Activated naive CD8-positive, alpha-beta T cell treated with anti-CD3 and anti-CD28 coated beads, Interleukin-2, amount 50 U/mL, for 16 hours (primary cell): ENCODE measurements at places on chromosomes 3 and 15.

DNA sequence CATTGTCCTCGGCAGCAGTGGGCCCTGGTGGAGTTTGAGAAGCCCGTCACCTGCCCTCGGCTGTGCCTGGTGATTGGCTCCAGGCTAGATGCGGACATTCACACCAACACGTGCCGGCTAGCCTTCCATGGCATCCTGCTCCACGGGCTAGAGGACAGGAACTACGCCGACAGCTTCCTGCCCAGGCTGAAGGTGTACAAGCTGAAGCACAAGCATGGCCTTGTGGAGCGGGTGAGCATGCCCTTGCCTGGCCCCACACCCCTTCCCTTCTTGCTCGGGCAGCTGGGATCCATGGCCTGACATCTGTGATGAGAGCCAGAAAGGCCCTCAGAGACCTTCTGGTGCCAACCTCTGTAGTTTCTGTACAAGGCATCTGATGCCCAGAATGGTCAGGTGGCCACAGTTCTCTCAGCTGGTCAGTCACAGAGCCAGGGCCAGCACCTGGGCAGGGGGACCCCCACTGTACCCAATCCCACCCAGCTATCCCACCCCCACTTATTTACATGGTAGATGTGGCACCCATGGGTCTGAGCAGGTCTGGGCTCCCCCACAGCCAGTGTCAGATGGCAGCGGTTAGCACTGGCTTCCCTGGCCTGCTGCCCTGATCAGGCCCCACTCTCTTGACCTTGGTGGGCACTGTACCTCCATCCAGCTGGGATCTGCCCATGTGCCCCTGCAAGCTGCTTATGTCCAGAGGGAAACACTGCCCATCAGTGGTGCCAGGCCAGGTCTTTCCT lies 124.9 kb downstream of the DNAJB8 start:
- no peak for DNase-seq

DNA sequence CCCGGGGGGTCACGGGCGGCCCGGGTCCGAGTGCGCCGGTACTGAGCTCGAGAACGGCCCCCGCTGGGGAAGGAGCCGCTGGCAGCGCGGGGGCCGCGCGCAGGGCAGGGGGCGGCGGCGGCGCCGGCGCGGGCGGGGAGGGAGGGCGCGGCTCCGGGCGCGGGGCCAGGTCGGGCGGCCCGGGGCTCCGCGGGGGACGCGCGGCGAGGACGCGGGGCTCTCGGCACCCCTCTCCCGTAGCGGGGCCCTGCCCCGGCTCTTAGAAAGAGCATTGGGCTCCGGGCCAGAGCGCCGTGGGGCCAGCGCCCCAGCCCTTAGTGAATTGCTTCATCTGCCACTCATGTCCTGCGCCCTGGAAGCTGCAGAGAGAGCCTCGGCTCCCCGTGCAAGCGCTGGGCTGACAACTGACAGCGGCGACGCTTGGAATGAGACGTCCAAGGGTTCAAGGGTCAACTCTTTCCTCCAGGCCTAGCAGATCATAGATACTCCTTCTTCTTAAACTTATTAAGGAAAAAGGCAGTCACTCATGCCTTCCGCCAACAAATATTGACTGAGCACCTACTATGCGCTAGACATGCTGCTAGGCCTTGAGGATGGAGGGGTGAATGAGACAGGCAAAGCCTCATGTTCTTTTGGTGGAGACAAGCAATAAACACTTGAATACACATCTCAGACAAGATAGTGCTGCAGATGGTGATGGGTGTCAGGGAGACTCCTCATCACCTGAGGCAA lies 140.8 kb downstream of the SMAD6 start:
- DNase-seq = no peak

DNA sequence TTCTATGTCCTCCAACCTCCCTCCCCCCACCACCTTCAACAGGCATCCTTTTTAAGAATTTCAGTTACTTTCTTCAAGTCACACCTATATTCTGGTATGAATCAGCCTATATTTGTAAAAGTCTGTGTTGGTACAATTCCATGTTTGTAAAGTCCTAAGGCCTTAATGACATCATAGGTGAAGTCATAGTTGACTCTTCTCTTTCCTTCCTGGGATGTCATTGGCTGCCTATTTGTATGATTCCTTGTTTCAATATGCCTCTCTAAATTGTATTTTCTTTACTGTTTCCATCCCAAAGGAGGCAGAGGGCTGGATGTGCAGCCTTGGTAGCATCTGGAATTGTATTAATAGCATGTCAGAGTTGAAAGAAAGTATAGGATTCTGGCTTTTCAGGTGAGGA lies 56.5 kb downstream of the ADAMTSL3 start:
- no peak for DNase-seq

- no peak for DNase-seq
Measured at GRCh38 chr3:74801924-74802323, 187.5 kb upstream of the CNTN3 start.

- no peak for DNase-seq
Measured at GRCh38 chr15:88803241-88803919, at the start of gene ACAN. Gene ACAN, plus strand, starts transcription at chr15:88803436. Its CDS starts 32,771 bp downstream, at chr15:88836207.

GRCh38 chr3:151562891-151563290 lies 102.0 kb upstream of the IGSF10 start:
- DNase-seq = no peak

- no peak for DNase-seq
Measured at GRCh38 chr3:23712656-23713559, 92.8 kb upstream of the UBE2E1 start.

DNA sequence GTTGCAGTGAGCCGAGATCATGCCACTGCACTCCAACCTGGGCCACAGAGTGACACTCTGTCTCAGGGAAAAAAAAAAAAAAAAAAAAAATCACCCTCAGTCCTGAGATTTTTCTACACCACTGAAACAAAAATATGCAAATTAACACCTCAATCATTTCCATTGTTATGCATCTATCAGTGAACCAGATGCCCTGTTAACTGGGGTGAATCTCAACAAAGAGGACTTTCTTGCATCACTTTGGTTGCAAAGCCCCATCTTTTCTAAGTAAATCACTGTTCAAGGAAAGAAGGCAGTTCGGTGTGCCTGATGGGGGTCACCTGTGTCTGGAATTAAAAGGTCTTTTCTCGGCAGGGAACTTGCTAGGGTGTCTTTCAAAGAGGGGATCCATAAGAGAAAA lies 421.6 kb downstream of the EPHB1 start:
- DNase-seq = no peak

DNA sequence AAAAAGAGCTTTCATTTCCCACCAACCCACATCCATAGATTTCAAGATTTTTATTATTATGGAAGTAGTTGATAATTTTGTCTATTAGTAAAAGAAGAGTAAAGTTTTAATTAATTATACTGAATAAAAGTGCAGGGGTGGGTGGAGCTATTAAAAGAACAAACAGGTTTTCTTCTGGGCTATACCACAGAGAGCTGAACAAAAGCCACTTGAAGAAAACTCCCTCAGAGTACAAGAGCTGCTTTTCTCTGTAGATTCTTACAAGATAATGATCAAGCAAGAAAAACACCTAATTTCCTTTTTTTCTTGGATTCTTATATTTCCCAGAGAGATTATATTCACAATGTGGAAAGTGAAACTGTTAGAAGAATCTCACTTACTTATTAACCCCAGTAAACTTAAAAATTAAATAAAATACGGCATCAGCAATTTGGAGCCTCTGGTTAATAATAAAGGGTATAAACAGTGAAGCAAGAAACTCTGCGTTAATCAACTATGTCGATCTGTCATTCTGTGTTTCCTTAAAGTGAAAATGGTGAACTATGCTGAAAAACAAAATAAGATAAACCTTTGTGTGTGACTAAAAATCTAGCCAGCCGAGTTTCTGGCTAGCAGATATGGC lies 84.9 kb downstream of the THBS1 start:
- DNase-seq = no peak

DNA sequence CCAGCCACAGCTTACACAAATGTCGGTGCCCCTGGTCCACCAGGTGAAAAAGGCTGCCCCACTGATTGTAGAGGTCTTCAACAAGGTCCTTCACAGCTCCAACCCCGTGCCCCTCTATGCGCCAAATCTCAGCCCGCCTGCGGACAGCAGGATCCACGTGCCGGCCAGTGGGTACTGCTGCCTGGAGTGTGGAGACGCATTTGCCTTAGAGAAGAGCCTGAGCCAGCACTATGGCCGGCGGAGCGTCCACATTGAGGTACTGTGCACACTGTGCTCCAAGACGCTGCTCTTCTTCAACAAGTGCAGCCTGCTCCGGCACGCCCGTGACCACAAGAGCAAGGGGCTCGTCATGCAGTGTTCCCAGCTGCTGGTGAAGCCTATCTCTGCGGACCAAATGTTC lies 32.9 kb upstream of the ALPK3 start:
- DNase-seq = no peak

DNA sequence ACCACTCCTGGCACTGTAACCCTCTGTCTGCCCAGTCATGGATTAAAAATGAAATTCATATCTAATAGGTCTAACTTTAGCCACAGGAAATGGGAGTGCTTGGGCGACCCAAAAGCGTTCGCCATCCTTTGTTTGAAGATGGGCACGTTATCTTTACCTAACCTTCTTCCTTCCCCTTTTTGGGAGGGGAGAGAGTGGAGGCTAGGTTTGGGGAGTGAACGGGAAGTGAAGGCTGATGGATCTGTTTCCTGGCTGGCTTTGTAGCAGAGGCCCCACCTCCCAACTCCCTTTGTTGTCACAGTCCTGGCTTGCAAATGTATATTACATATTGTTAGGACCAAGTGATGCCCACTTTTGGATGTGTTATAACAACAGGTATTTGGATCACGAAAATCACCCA lies 98.1 kb upstream of the ARHGEF3 start:
- DNase-seq = no peak

- no peak for DNase-seq
Measured at GRCh38 chr3:128222796-128223385, 69.6 kb downstream of the EEFSEC start.

GRCh38 chr3:58408906-58409305 lies 24.7 kb downstream of the PDHB start:
- DNase-seq = no peak

GRCh38 chr3:56355570-56356185 lies 112.6 kb downstream of the ERC2 start:
- no peak for DNase-seq

- DNase-seq = no peak
Measured at GRCh38 chr3:44890852-44891251, 16.4 kb downstream of the TGM4 start.

GRCh38 chr3:170553788-170554757 lies 31.8 kb downstream of the SLC7A14 start:
- DNase-seq = no peak

DNA sequence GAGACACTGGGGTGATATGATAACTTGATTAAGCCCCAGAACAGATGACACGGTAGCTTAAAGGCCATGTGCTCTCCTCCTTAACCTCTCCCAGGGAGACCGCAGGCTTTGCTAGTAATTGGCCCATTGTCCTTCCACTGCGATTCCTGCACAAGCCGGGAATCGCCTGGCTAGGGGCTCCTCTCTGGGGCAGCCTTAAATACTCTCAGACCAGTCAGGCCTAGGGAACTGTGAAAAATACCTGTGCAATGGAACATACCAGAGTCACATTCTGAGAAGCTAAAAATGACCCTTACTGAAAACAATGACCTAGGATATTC lies 56.3 kb downstream of the CPN2 start:
- DNase-seq = no peak

- no peak for DNase-seq
Measured at GRCh38 chr15:80247320-80247719, 4.7 kb downstream of the CTXND1 start.

- no peak for DNase-seq
Measured at GRCh38 chr3:52896151-52896550, 1.2 kb downstream of the STIMATE start.

DNA sequence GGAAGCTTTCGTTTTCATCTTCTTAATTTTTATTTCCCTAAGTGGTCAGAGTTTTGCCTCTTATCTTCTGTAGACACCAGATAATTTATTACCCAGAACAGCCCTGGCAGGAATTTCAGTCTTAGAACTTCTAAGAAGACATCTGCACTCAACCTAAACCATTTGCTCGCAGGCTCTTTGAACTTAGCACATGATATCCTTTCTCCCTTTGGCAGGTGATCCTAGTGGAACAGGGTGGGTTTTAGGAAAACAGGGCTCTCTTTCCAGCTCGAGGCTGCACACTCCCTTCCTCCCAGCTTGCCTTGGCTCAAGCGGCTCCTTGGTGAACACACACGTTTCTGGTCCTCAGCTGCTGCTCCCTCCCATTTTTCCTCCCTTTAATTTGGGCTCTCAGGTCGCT lies 116.5 kb downstream of the THSD4 start:
- no peak for DNase-seq

DNA sequence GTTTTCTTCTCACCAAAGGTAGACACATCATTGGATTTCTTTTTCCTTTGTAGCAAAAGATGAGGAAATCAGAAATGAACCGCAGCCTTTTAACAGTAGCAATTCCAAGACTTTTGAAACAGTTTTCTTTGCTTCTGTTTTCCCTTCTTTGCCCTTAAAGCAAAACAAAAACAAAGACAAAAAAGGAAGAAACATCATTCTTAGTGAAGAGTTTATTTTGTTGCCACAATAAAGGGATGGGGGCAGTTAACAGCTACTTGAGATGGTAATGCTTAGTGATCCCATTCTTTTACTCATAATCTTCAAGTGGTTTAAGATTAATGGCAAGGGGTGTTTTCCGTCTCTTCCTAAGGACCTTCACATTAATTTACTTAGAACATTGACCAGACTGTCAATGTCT lies 218.8 kb downstream of the MEIS2 start:
- DNase-seq = no peak

GRCh38 chr3:108381529-108382140 lies 85.3 kb downstream of the HHLA2 start:
- no peak for DNase-seq

- no peak for DNase-seq
Measured at GRCh38 chr15:61871926-61872522, 188.2 kb downstream of the VPS13C start.

- DNase-seq = no peak
Measured at GRCh38 chr3:77039606-77040171, at the start of gene ROBO2. Gene ROBO2, plus strand, starts transcription at chr3:77040099. Its CDS starts 687 bp downstream, at chr3:77040786.

GRCh38 chr3:64814351-64814750 lies 126.6 kb upstream of the ADAMTS9 start:
- DNase-seq = no peak

DNA sequence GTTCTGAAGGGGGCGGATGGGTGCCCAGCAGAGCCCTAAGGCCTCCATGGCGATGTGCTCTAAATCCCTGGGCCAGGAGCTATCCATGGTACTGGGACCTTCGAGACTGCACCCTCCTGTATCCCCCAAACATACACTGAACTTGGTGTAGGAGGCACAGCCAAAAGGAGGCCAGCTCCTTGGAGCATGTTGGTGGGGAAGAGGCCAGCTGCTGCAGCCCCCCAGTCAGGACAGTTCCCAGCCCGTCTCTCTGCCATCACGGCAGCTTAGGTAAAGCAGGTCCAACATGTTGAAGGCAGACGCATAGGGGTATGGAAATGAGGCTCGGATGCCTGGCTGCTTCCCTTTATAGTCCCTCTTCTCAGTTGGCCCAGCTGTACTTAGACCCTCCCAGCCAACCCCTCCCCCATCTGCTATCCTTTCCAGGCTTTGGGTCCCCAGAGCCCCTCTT lies 1.8 kb downstream of the CAMKV start:
- no peak for DNase-seq

GRCh38 chr15:95590533-95591044 lies 739.9 kb upstream of the NR2F2 start:
- no peak for DNase-seq
